AG08395 (cell line): ENCODE measurements at places on chromosomes 2 and 18.
A peak's percentile ranks its signal among the peaks of the same experiment; 100 is the strongest.

GRCh38 chr2:235595422-235596010 is 101.7 kb downstream of the AGAP1 start:
- DNase-seq: peak; percentile 76

DNA sequence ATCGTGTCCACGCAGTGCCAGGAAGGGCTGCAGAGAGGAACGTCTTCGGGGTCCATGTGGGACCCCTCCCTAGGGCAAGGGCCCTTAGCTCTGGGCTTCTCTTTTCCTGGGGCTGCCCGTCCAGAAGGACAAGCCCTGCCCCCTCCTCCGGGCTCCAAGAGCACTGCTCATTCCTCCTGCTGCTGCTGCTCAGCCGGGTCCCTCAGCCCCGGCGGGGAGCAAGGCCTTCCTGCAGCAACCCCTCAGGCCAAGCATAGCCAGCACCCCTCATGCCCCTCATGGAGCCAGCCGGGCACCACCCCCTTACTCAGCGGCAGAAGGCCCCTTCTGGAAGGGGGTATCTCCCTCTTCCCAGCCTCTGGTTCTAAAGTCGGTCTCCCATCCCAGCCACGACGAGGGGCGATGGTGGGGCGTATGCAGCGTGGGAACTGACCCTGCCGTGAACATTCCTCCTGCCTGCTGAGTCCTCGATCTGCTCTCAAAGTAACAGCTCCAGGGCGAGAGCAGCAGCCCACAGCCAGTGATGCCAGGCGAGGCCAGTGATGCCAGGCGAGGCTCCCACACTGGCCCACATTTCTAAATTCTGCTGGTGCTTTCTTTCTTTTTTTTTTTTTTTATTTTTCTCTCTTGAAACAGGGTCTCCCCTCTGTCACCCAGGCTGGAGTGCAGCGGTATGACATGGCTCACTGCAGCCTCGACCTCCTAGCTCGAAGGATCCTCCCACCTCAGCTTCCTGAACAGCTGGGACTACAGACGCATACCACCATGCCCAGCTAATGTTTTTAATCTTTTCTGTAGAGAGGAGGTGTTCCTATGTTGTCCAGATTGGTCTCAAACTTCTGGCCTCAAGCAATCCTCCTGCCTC is 99.7 kb downstream of the HDAC4 start:
- DNase-seq: no peak

- no peak for DNase-seq
Observed at GRCh38 chr2:126986631-126987187, 88.0 kb downstream of the TEX51 start.

- DNase-seq: no peak
Observed at GRCh38 chr2:196182439-196183171, 11.2 kb upstream of the STK17B start.

DNA sequence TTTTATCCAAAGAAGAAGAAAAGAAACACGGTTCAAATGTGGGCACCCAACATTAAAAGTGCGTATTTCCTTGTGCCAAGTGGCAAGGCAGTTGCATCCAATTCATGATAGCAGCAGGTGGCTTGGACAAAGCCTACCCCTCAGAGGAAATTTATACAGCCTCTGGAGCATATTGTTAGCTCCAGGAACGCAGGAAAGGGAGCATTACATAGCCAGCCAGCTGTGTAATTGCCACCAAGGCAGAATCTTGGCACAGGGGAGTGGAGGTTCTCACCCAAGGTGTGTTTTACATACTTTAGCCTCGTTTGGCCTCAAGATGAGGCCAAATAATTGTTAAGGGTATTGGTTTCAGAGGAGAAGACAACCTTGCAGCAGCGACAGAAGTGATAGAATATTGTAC is 526.9 kb downstream of the TMEM182 start:
- DNase-seq: no peak

DNA sequence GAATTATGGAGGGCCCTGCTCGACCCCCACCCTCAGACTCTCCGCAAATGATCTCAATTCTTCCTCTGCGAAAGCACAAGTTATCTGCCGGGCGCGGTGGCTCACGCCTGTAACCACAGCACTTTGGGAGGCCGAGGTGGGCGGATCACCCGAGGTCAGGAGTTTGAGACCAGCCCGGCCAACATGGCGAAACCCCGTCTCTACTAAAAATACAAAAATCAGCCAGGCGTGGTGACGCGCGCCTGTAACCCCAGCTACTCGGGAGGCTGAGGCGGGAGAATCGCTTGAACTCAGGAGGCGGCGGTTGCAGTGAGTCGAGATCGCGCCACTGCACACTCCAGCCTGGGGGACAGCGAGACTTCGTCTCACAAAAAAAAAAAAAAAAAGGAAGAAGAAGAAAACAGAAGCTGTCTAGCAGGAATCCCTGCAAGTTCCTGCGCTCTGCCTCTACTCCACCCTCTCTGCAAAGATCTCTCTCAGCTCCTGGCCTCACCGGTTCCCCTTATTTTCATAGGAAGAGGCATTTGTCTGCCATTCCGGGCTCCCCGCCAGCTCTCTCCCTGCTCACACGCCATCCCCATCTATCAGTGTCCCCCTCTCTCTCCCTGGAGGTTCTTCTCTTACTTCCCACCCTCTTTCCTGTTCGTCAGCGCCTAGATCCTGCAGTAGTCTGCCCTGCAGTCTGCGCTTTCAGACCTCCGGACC is 13.5 kb upstream of the COLEC12 start:
- DNase-seq: no peak

GRCh38 chr2:107990718-107991117 is 4.4 kb downstream of the SLC5A7 start:
- DNase-seq: no peak

GRCh38 chr2:237446338-237446665 is 32.3 kb upstream of the COL6A3 start:
- DNase-seq: peak; percentile 52

DNA sequence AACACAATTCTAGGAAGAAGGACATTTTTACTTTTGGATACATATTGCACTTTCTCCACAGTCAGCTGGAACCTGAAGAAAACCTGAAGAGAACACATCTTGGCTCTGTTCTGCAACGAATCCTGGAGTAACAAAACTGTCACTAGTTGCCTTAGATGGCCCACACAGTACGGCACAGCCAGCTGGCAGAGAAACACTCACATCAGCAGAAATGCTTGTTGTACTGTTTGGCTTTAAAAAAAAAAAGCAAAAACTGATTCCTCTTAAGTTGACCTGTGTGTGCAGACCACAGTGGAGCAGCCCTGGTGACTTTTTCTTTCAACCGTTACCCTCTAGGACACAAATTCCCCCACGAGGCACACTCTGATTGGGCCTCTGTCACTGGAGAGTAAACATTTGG is 152.3 kb upstream of the TWIST2 start:
- no peak for DNase-seq

DNA sequence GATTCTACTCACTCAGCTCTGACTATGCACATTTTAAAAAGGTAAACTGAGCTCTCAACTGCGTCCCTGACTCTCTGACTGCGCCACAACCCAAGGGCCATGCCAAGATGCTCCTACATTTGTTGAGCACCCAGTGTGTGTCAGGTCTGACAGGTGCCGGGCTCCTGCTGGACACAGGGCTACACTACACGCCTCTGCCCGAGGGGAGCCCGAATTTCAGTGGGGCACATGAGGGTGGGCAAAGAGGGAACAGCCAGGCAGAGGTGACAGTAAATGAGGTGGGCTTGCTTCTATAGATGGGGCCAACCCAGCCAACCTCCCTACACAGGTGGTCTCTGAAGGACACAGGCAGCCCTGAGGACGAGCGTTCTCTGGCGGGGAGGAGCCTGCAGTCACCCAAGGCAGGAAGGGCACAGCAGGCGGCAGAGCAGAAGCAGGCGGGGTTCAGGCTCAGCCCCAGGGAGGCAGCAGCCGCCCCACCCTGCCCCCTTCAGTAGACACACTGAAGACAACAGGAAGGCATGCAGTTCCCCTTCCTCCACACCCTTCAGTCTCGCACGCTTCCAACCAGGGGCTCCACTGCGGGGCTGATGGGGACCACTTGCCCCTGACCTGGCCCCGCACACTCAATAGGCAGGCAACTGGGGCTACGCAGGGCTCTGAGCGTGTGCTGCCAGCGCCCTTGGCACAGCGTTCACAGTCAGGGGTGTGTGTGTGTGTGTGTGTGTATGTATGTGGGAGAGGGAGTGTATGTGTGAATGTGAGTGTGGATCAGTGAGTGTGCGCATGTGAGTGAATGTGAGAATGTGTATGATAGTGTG is 98.4 kb downstream of the UXS1 start:
- DNase-seq: no peak

DNA sequence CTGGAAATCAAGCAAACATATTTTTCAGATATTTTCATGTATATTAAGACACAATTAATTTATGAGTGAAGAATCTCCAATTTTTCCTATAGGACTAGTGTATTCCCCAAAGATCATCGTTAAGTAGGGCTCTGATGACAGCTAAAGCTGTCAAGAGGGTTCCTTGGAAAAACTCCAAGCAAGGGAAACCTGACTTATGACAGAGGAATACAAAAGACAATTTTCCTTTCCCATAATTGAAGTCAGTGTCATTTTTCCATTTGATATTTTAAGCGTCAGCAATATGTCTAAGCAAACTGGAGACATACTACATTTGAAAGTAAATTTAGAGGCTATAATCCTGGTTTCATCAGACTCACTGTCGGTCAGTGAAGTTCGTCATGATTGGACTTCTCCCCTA is 36.1 kb downstream of the RIT2 start:
- DNase-seq: no peak

- DNase-seq: no peak
Observed at GRCh38 chr2:225765820-225766219, 366.3 kb downstream of the NYAP2 start.

DNA sequence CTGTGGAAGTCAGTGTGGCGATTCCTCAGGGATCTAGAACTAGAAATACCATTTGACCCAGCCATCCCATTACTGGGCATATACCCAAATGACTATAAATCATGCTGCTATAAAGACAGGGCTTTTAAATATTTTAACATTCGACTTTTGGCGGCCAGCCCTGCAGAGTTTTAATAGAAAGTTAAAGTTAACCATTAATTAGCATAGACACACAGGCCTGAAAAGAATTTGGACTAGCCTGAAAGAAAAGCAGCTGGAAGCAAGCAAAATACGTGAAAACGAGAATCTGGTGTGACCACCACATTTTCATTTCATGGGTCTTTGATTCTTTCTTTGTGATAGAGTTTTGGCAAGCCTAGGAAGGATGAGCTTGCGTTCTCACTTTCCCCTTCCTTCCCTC is 184.0 kb downstream of the SCG2 start:
- DNase-seq: no peak

GRCh38 chr18:62723666-62724281 is 8.4 kb downstream of the PHLPP1 start:
- DNase-seq: no peak

DNA sequence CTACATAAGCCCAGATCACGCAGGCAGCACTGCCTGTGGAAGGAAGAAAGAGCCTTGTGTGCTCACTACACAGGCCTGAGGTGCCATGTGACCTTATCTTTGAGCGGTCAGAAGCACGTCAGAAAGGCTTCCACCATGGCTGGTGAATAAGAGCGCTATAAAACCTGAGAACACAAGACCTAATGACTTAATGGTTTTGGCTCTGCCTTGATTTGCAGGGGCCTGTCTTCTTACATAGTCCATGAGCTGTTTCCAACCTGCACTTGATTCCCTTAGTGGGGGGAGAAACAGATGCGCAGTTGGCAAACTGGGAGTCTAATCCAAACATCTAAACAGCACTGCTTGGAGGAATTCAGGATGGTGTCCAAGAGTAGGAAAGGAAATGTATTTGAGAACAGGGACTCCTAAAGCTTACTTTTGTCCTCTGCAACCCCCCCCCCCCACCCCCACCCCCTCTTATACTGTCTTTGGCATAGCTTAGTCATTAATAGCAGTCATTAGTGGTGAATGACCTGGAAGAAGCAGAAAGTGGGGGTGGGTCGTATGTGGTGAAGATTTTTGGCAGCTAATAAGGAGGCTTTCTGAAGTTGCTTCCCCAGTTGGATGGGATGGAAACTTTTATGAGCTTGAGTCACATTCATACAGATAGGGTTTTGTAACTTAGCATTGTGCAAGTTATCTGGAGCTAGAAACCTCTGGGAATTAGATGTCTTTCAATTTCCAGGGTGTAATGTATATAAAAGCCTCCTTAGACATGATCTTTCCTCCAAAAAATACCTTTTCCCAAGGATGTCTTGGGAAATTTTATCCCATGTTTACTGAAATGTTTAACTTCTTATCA is 454.1 kb downstream of the MEIS1 start:
- DNase-seq: peak; percentile 77

- no peak for DNase-seq
Observed at GRCh38 chr2:217629347-217629746, 373.4 kb downstream of the TNS1 start.

DNA sequence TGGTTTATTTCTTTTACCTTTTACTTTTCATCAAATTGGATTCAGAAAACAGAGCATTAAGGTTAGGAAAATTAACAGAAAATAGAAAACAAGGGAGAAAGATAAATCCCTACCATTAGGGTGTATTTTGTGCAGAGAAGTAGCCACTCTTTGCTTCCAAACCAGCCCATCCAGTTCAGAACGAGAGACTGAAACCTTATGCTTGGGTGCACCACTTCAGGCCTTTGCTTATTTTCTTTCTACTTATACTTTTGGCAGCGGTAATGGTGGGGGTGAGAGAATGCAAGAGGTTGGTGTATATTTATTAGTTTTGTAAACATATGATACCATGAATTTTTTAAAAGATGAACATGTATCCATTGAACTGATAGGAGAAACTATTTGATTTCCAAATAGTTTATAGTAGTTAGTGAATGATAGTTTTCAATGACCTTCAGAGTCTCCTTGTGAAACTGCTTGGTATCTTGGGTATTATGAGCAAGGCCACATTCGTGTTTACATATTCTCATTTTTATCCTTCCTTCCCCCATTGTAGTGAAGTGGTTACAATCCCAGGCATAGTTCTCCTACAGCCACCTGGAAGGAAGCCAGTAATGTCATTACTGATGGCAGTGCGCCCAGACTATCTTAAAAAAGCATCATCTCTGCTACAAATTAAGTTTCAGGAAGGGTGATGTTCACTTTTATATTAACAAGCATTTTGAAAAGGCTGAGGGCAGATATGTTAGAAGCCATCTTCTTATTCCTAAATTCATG is 60.8 kb downstream of the MFSD6 start:
- peak; percentile 90 for DNase-seq

- no peak for DNase-seq
Observed at GRCh38 chr2:56589194-56589593, 405.4 kb downstream of the CCDC85A start.
